Stimulated activated CD4-positive, alpha-beta T cell treated with anti-CD3 and anti-CD28 coated beads, Interleukin-1b, Interleukin-23, amount 100 ng/mL, for 24 hours (primary cell): ENCODE measurements at places on chromosomes 16 and 17.

- no peak for DNase-seq
Measured at GRCh38 chr17:48153691-48154358, 46.3 kb downstream of the SNX11 start.

GRCh38 chr17:21082001-21082436 lies 39.2 kb upstream of the USP22 start:
- no peak for DNase-seq

GRCh38 chr17:71846561-71847110 lies 274.2 kb upstream of the SOX9 start:
- DNase-seq: no peak

DNA sequence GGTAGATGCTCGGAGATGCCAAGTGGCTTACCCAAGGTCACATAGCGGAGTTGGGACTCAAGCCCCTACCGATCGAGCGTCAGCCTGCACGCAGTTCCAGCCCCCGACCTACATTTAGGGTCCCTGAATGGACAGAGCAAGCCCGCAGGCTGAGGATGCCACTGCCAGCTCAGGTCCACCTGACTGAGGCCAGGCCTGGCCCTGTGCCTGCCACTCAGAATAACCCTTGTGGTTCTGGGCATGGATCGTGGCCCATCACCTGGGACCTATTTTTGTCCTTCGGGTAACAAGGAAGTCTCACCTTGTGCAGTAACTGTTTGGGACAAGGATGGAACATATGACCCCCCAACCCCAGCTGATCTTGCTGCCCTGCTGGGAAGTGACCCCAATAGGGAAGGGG lies 17.1 kb downstream of the CDH16 start:
- DNase-seq: no peak

DNA sequence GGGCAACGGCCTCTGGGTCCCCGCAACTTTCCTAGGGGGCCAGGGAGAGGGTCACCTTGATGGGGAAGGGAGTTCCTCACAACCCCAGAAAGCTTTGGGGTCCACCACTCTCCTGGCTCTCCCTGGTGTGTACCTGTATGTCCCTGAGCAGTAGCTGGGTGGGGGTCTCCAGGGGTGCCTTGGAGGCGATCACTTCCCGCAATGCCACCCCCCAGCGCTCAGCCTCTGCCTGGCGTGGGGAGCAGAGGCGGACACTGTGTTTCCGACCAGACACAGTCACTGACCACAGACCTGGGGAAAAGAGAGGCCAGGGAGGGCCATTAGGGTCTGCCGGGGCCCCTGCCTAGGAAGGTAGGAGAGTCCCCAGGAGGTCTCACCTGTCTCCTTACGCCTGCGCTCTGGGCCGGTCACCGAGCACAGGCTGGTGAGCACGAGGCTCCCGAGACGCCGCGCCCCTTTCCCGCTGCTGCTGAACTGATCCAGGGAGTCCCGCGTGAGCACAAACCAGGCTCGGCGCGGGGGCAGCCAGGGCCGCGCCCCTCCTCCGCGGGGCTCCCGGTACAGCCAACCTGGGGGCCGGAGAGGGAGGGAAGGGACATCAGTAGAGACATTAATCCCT lies 3.4 kb downstream of the PLEKHH3 start:
- no peak for DNase-seq

GRCh38 chr16:25978218-25978617 lies 286.5 kb downstream of the HS3ST4 start:
- DNase-seq: no peak
